ENCODE measurements at places on chromosomes 3 and 15.

- no peak for DNase-seq
Observed at GRCh38 chr3:150760431-150761200, 2.4 kb downstream of the SIAH2 start.

DNA sequence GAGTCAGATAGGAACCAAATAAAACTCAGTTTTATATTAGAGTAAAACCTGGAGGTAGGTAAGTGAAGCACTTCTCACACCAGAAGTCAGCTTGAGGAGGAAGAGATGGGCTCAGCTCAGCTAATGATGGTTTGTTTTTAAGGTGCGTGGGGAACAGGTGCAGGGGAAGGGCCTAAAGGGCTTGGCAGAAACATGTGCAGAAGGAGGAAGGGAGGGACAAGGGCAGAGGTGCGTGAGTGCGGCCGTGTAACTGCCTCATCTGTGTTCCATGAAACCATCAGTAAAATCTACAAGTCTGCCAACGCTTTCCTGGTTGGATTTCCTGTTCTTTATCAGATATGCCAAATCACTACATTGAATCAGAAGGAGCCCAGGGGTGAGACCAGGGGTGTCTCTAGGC, 19.9 kb downstream of the FYCO1 start:
- no peak for DNase-seq

DNA sequence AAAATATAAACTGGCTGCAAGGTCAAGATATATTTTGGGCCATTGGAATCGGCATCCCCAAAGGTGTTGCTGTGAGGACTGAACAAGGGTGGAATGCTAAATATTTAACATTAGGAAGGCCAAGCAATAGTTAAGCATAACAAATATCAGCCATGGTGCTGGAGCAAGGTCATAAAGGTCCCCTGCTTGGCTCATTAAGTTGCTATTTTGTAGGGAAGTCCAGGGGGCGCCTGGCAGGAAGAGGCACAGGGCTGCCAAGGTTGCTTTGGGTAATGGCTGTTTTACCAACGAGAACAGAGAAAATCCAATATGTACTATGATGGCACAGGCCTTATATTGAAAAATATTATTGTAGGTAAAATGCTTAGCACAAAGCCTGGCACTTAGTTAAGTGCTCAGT, 62.2 kb downstream of the SLC15A2 start:
- no peak for DNase-seq

- no peak for DNase-seq
Observed at GRCh38 chr15:92974183-92974915, 74.2 kb downstream of the CHD2 start.

DNA sequence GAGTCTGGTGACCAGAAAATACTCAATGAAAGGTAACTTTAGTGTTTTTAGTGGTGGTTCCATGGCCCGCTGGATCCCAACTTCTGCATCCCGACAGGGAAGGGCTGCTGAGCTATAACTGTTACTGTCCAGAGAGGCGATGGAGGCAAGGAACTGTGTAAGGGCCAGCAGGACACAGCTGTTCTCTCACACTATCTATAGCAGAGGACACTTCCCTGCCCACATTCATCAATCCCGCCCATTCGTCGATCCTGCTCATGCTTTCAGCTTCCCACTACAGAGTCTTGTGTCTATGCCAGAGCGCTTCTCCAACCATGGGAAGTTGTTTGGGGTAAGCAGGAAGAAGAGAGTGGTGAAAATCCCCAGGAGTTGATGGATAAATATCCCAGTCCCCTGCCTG, 8.4 kb downstream of the COLQ start:
- DNase-seq, result no peak

DNA sequence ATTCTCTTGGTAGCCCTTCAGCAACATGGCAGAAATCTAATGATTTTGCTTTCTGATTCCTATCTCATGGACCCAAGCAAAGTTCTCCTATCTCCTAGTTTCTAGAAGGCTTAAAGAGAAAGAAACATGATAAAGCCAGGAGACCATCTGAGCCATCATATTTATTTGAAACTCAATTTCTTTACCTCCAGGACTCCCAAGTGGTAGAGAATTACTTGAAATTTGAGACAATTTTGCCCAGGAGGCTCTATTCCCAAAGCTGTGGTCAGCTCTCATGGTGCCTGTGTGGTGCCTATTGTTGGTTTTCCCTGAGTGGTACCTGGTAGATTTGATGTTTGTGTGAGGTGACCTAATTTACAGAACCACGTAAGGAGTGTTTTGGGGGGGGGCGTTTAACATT, 38.8 kb downstream of the CHP1 start:
- DNase-seq, result no peak

- DNase-seq, result no peak
Observed at GRCh38 chr3:151568184-151568583, 107.3 kb upstream of the IGSF10 start.

DNA sequence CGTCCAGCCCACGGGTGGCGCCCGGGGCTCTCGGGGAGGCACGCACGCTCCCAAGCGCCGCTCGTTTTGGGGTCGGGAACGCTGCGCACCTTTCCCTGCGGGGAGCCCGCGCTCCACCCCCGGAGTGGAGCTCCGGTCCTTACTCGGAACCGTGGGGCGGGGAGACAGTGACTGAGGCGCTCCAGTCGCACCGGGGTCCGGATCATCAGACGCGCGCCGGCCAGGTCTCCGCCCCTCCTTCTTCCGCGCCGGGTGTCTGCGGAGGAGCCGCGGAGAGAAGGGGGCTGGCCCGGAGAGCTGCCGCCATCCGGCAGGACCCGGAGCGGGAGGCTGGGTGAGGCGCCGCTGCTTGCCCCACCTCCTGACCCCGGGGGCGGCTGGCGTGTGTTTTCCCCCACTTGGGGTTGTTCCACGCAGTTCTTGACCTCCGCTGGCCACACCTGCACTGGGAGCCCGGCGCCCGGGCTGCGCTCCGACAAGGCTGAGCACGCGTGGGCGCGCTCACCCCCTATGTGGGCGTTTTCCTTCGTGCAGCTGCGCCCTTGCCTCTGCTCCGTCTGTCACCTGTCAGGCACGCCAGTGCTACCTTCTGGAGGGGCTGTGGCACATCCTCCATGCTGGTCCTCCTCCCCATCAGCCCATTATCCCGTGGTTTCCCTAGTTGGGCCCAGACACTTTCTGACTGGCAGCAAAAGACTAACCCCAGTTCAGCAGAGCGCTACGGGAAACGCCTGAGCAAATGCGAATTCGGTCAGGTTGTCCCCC, at the start of gene MCF2L2:
MCF2L2 (minus strand) TSS at position 173 of the 765 bp plus-strand sequence. CDS start 642 bp downstream, outside the sequence.
- DNase-seq, result no peak

DNA sequence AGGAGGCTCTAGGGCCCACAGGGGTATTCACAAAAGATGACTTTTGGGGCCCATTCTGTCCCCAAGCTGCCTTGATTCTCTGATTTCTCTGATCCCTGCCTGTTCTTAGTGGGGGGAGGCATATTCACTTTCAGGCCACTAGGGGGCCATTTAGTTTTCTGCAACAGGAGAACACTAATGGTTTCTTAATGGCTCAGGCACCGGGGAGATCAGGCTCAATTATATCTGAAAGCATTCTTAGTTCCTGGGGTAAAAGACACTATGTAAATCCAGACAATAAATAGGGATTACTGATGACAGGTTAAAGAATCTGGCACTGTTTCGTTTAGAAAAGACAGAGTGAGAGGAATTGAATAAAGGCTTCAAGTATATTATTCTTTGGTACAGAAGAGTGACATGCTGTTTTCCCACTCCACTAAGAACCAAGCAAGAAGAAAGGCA, 2.5 kb upstream of the INAFM2 start:
- peak; percentile 56 for DNase-seq

DNA sequence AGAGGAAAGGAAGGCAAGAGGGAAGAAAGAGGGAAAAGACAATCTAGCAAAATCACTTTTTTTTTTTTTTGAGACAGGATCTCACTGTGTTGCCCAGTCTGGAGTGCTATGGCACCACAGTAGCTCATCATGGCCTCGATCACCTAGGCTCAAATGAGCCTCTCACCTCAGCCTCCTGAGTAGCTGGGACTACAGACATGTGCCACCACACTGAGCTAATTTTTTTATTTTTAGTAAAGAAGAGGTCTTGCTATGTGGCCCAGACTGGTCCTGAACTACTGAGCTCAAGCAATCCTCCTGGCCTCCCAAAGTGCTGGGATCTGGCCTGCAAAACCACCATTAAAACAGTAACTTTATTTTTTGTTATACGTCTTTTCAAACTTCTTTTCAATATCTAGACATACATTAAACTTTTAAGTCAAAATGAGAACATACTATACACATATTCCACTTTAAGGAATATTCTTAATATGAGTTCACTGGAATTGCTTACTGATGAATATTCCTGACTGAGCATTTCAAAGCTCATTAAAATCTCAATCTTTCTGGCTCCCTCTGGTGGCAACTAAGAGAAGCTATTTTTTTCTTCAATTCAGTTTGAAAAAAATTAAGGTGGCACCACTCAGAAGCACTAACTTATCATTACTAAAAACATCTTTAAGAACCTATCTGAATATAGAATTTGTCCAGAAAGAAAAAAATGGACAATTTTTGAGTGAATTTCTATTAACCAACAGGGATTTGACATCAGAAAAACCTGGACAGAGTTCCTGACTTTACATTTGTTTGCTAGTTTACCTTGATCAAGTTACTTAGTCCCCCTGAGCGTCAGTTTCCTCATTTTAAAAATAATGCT, 40.9 kb downstream of the UACA start:
- DNase-seq, result no peak

DNA sequence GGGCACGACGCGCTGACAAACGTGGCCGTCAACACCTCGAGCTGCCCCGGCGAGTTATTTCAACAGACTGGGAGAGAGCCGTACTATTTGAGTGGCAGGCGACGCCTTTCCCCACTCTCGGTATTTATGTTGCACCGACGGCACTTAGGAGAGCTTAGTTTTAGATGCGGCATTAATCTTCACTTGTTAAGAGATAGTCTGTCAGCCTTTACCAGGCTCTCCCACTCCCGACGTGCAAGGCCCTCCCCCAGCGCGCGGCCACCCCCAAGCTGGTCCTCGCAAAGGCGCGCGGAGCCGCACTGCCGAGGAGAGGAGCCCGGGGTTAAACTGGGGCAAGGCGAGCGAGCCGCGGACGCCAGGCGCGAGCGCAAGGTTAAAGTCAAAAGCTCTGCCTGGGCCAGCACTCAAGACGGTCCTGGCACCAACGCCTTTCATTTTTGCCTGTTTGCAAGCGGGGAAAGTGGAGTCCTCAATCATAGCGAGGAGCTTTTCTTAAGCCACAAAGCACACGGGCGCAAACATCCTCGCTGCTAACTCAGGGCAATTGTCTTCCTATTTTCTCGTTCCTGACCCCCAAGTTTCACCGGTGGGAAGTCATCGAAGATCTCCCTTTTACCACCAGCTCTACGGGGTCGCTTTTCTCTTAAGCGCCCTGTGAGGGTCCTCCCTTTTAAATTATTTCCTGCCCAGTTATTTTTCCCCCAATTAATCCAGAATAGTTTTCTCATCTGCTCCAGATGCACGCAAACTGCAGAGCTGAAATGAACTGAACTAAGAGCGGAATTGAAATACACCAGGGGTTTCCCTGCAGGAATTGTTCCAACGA, 86.6 kb downstream of the NR2F2 start:
- no peak for DNase-seq

- DNase-seq, result no peak
Observed at GRCh38 chr3:156016902-156017301, 103.5 kb upstream of the KCNAB1 start.

- no peak for DNase-seq
Observed at GRCh38 chr15:22903961-22904534, 65.6 kb downstream of the NIPA2 start.

DNA sequence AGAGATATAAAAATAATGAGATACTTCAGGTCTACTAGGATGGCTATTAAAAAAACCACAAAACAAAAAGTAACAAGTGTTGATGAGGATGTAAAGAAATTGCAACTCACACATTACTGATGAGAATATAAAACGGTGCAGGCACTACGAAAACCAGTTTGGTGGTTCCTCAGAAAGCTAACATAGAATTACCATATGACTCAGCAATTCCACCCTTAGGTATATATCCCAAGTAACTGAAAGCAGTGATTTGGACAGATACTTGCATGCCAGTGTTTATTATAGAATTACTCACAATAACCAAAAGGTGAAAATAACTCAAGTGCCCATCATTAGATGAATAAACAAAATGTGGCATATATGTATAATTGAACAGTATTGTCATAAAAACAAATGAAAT, 87.5 kb upstream of the MELTF start:
- DNase-seq, result no peak

DNA sequence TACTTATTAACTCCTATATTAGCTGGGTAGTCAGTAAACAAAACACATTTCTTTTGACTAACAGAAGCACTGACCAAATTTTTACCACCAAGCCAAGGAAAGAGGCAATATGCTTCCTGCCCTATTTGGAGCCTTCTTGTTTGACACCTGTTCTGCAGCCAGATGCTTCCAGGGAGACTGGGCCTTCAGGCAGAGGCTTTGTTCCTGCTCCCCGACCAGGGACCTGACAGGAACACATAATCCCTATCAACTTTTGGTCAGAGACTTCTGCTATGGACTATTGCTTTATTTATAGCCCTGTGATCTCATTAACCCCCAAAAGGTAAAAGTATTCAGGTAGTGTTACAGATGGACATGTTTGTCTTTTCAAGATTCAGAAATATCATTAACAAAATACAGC, 541.3 kb downstream of the NTRK3 start:
- DNase-seq, result no peak

DNA sequence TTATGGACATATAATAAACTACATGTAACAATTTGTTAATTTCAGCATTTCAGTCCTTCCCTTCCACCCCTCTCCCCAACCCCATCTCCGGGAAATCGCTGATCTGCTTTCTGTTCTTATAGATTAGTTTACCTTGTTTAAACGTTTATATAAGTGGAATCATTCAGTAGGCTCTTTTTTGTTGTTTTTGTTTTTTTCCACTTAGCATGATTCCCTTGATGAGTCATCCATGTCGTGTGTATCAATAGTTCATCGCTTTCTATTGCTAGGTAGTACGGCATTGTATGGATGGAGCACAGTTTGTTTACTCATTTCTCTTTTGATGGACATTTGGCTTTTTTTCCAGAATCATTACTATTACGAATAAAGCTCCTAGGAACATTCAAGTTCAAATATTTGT, 23.5 kb upstream of the AMOTL2 start:
- DNase-seq, result no peak

GRCh38 chr15:82921242-82921641, 31.3 kb downstream of the HOMER2 start:
- DNase-seq, result no peak

GRCh38 chr3:89372456-89372855, 265.0 kb downstream of the EPHA3 start:
- no peak for DNase-seq

GRCh38 chr3:117447419-117447818, 737.8 kb downstream of the TUSC7 start:
- no peak for DNase-seq

DNA sequence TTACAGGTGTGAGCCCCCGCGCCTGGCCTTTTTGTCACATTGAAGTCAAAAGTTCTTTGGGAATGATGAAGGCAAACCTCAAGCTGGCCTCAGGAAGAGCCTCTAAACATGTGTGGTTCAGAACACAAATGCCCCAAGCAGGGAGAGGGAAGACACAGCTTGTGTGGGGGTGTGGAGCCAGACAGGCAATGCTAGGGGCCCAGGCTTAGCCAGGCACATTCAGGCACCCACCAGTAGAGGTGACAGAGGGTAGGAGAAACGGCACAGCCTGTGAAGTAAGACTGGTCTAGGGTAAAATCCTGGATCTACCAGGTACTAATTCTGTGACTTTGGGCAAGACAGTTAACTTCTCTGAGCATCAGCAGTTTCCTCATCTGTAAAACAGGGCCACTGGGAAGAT, 3.5 kb downstream of the HDC start:
- DNase-seq, result no peak

All from SK-N-MC (cell line).